Sigmoid colon (tissue), 7 donors: ENCODE measurements at places on chromosomes 11 and 22.
A peak's percentile ranks its signal among the peaks of the same experiment; 100 is the strongest.

GRCh38 chr22:37198258-37199102 lies 10.4 kb upstream of the C1QTNF6 start:
- peak; percentile 89 for DNase-seq

DNA sequence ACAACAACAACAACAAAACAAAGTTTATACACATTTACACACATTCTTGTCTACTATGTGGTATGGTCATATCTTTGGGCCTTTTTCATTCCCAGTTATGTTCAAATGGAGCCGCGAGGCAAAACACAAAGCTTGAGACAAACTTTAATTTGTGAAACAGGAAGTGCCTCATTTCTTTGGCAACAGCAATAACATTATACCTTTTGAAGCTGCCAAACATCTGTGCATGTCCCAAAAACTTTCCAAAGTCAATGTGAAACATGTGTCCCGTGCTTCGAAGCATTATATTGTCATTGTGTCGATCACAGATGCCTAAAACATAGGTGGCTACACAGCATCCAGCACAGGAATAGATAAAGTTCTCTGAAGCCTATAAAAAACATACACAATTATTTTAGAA lies 25.0 kb upstream of the RPS13 start:
- DNase-seq: no peak

DNA sequence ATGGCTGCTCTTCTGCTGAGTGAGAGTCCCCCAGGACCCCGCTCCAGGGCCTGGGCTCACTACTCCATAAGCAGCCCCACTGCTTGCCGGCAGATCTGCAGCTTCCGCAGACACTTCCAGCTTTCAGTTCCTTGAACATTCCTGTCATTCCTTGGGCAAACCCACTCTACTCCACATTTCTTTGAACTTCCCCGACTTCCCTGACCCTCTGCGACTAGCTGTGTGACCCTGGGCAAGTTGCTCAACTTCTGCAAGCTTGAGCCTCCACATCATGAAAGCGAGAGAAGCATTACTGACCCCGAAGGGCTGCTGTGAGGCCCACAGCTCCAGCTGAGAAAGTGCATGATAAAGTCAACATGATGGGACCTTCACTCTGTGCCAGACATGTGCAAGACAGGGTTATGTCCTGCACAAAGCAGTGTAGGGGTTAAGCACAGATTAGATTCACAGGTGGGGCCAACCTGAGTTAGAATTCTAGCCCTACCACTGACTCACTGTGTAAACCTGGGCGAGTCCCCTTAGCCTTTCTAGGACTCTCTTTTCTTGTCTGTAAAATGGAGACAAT lies 51.8 kb downstream of the THAP12 start:
- DNase-seq: no peak

- no peak for DNase-seq
Measured at GRCh38 chr11:32374261-32374711, 61.1 kb downstream of the WT1 start.

DNA sequence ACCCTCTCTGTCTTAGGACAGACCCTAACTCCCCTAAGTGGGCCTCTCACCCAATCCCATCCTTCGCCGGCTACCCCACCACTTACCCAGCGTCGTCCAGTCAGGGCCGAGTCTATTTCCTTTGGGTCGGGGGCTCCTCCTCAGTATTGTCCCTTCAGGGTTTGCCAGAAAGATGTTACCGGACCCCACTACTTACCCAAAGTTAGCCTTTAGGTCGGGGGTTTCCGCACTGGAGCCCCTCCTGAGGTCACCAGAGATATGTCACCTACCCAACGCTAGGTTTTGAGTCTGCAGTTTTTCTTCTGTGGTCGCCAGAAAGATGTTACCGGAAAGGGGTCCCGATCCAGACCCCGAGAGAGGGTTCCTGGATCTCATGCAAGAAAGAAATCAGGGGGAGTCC lies 17.9 kb upstream of the B4GALNT4 start:
- DNase-seq: no peak

DNA sequence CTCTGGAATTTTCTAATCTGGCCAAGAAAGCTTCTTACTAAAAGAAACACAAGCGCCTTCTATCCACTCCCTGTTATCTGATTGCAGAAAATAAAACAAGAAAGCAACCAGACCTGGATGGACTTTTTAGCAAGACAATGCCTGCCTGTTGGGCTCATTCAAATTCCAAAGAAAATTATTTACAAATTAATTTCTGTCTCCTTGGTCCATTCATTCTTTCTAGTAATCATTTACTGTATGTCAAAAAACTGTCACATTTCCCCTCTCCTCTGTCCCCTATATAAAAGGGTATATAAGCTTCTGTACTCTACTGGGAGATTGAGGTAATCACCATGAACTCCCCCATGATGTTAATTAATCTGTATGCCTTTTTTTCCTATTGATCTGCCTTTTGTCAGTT lies 279.9 kb downstream of the DLG2 start:
- no peak for DNase-seq

GRCh38 chr11:37712251-37712650 lies 1114.2 kb upstream of the RAG2 start:
- DNase-seq: no peak

- DNase-seq: no peak
Measured at GRCh38 chr11:70763606-70764005, 365.3 kb downstream of the CTTN start.
